Panc1 (cell line): ENCODE measurements at places on chromosomes 3 and 15.

- no peak for DNase-seq
Observed at GRCh38 chr3:109072194-109072593, 45.7 kb downstream of the MORC1 start.

DNA sequence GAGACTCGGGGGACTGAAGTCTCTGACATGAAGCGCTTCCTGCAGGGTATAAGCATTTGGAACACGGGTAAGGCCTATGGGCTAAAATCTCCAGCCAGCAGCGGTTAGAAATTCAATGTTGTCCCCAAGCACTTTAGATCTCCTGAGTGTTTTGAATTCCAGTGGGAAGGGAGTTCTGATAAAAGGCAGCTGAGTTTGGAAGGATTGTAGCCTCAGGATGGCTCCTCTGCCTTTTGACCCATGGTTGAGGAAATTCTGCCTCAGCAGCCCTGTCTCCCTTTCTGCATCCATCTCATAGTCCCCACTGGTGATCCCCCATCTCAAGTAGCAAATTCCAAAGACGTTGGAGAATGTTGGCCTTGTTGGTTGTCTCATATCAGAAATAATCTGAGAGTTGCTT, 24.2 kb upstream of the HACD2 start:
- DNase-seq: no peak

GRCh38 chr3:194879991-194880939, 194.6 kb downstream of the FAM43A start:
- DNase-seq: no peak

GRCh38 chr3:62378311-62378789, 5.0 kb upstream of the FEZF2 start:
- no peak for DNase-seq
